ENCODE measurements at places on chromosomes 12 and 14.

DNA sequence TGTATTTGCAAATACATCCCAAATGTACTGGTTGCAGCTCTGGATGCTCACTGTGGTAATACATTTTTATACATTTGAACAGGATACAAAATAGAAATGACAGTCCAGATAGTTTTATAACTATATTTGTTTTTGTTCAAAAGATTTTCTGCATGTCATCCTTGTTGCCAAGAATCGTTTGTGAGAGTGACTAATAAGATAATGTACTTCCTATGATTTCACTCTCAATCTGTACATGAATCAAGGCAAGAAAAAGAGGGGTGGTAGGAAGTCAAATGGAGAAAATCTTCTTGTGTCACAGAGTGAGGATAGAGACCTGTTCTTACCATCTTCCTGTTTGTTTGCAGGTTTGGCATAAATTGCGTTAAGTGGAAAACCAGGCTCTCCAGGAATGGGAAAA lies 13.9 kb downstream of the ARPC3 start:
- DNase-seq, result peak; percentile 47

DNA sequence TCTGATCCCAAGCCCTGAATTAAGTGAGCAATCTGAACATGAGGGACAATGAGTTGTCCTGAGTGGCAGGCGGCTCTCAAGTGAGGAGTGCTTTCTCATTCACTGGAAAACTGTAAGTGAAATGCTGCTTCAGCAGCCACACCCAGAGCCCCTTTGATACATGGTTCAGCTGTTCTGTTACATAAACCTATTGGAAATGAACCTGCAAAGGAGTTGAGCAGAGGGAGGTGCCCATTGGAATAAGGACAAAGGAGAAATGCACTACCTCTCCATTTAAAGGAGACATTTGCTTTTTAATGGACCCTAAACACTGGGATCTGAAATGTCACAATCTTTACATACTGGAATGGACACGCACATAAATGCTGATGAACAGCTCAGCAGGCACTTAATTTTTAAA lies 169.9 kb downstream of the CACNA1C start:
- no peak for DNase-seq

DNA sequence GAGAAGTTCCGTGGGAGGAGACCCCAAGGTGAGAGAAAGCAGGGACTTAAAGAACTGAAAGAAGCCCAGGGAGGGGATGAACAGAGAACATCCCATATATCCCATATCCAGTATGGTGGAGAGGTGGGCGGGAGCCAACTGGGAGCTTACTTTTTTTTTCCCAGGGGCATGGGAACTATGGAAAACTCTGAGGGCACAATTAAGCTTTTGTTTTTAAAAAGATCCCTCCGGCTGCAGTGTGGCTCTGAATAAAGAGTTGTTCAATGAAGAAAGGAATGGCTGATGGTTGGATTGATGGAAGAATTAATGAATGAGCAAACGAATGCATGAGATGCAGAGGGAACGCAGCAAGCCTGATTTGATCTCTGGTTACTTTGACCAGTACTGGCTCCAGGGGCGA lies 12.6 kb downstream of the NTF3 start:
- DNase-seq, result no peak

DNA sequence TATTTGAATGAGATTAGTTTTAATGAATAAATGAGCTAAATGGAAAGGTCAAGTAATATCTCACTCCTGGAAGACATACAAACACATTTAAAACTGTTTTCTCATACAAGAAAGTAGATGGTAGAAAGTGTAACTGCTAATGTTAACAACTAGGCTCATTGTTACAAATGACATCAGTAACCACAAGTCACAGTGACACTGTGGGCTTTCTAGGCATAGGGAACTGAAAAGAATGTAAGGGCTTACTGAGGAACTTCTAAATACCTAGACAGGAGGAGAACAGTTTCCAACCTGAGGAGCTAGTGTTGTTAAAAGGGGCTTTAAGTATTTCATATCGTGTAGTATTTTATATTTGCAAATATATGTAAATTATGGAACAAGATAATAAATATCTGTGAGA lies 17.5 kb upstream of the ERGIC2 start:
- no peak for DNase-seq

DNA sequence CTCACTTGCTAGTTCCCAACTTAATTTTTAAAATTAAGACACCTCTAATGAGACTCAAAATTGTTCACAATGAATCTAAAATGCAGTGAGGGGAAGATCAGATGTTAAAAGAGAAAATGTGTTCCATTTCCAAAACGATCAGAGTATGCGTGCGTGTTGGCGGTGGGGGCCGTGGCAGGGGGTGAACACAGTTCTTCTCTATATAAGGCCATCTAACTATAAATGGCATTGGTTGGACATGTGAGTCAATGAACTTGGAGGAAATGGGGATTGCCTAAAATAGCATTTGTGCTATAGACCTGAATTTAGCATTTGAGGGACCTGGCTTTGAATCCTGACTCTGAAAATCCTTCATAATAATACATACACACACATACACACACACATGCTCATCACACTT lies 149.4 kb downstream of the FOXN3 start:
- no peak for DNase-seq

- DNase-seq, result peak; percentile 55
Observed at GRCh38 chr14:88630565-88630964, 67.7 kb downstream of the ZC3H14 start.

DNA sequence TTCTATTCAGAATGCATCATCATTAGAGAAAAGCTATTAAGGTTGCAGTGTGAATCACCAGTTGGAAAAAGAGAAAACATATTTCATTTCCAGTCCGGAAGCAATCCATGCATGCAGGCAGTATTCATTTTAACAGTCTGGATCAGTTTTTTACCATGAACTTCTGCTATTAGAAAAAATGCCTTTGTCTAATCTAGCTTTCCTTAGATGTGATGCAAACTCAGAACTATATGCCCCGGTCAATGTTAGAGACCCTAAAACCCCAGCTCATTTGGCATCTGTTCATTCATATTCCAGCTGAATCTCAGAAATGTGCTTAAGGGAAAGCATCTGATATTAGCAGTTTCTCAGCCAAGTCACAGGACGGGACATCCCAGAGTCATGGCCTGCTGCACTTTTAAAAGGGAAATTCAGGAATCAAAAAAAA lies 8.5 kb downstream of the IRAK3 start:
- peak; percentile 69 for DNase-seq

DNA sequence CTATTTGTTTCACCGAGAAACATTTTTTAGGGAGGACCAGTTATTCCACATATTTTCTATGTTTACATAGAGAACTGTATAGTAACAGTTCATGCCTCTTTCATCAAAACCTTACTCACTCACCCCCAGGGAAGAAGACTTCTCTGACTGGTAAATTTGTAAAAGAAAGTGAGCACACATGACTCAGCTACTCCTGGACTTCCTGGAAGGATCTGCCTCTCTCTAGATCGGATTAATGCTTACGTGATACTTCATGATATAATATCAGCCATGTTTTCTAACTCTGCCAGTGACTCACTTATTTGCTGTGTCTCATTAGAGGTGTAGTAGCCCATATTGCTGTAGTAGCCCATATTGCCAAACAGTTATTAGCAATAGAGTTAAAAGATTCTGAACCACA lies 494.3 kb upstream of the ATXN7L3B start:
- DNase-seq, result no peak

- DNase-seq, result peak; percentile 65
Observed at GRCh38 chr12:116236148-116236731, 41.3 kb downstream of the MED13L start.

DNA sequence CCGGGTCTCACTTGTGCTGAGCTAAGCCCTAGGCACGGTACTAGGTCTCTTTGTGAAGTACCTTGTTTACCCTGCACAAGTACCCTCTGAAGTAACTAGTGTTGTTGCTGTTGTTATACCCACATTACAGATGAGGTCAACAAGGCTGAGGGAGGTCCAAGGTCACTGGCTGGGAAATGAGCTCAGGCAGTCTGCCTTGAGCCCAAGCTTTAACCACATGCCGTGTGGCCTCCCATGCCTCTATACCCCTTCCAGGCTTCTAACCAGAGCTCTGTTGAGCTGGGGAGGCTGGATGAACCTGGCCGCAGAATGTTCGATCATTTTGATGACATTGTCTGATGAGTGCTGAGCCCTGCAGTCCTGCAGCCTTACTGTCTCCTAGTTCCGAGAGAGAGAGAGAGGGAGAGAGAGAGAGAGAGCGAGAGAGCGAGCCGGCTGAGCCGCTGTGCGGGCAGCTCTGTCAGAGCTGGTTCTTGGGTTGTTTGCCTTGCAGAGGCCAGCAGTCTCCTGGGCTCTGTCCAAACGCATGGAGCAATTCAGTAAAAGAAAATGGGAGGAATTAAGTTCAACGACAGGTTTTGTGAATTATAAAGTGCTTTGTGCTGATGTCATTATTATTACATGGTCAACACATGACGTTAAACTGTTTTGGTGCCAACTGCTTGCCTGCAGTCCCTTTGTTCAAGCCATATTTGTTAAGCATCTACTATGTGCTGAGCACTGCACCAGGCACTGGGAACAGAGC lies 13.1 kb downstream of the JDP2 start:
- DNase-seq, result peak; percentile 55

DNA sequence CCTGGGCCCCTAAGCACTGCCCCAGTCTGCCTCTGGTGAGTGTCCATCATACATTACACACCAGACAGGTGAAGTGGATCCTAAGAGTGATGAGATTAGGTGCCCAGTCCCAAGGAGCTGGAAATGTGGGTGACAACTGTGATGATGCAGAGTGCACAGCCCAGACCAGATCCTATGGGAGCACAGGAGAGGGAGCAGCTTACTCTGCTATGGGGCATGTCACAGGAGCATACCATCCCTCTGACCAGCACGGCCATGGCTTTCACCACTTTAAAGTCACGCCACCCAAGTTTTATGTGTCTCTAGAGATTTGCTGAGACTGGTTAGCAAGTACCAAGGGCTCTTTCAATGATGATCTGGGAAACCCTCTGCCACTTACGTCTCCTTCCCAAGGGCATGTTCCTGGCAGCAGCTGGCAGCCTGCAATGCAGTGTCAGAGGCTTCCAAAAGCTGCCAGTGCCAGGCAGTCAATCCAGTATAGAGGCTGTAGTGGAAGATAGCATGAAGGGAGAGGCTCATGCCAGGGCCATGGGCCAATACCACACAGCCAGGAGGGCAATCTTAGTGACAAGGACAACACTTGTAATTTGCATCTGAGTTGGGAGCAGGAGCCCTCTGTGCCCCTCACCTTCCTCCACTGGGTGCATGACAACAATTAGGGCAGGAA lies 40.2 kb downstream of the STAB2 start:
- DNase-seq, result no peak
